NCI-H2227 treated with DMSO at 0.1 percent for 48 hours (cell line): ENCODE measurements at places on chromosomes 3 and 15.
A peak's percentile ranks its signal among the peaks of the same experiment; 100 is the strongest.

DNA sequence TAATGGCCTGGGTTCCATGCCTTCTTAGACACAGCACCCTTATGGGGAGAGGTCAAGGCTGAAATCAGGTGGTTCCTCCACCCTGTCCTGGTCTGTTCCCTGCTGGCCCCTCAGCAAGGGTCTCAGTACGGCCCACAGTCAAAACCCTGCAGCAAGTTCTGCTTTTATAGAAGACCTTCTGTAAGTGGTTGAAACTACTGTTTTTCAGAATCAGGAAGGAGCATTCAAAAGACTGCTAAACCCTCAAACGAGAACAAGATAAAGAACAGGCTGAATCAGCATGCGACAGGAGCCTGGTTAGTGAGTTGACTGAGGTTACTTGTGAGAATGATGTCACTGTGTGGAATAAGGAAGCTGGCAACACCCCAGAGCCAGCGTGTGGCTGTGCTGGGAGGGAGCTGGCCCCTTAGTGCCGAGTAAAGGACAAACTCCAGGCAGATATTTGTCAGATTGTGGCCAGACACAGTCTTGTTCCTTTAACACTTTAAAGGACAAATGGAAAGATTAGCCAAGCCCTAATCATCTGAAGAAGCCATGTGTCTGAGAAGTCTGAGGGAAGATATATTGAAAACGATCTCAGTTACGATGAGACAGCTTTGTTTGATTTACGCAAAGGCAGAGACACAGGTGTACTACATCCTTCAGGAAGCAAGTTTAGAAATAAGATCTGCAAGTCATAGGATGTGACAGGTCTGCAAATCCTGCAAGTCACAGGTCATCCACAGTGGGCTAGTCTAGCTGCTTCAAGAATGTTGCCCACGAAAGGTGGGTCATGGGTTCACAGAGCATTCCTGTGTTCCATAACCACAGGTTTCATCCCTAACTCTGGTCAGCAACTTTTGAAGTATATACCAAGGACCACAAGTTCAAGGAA, 54.0 kb downstream of the B3GNT5 start:
- no peak for DNase-seq

DNA sequence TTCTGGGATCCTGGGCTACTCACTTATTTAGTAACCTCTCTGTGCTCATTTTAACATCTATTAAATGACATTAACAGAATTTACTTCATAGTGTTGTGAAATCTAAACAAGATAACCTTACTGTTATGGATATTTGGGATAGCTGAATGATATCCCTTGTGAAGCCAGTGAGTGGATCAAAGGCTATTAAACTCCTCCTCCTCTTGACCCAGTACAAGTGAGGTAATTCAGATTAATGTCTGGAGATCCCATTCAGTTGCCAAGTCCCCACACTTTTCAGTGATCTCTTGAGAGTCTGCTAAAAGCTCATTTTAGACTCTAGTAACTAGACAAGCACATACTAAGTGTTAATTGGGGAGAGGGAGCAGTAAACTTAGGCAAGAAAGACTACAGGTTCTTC, 2.5 kb upstream of the ANKRD28 start:
- DNase-seq: no peak

DNA sequence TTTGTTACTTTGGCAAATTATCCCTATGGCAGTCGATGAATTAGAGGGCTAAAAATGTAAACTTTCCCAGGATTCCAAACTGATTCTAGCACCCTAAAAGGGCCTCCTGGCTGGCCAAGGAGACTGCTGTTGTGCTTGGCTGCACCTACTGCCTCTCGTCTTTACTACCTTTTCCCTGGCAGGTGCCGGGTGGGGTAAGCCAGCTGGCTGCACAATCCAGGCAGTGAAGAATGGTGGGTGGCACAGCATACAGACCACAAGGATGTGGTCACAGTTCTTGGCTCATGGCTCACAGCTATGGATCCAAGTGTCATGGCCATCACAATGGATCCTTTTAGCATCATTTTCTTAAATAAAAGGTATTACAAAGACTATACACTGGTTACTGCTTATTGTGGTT, 20.7 kb upstream of the SLC25A26 start:
- no peak for DNase-seq

DNA sequence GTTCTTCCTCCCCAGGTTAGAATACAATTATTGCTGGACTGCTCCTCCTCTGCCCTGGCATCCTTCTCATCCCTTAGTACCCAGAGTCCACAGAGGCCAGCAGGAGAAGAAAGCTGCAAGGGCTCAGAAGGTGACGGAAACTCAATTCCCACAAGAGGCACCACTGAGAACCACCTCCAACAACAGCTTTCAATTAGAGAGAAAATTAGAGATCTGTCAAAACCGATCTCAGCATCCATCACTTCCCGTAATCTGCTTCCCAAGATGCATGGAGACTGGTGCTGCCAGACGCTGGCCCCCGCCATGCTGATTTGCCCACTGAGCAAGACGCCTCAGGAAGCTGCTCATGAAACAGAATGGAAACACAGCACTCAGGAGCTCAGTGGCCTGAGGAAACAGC, 135.0 kb upstream of the PRICKLE2 start:
- DNase-seq: peak; percentile 63

DNA sequence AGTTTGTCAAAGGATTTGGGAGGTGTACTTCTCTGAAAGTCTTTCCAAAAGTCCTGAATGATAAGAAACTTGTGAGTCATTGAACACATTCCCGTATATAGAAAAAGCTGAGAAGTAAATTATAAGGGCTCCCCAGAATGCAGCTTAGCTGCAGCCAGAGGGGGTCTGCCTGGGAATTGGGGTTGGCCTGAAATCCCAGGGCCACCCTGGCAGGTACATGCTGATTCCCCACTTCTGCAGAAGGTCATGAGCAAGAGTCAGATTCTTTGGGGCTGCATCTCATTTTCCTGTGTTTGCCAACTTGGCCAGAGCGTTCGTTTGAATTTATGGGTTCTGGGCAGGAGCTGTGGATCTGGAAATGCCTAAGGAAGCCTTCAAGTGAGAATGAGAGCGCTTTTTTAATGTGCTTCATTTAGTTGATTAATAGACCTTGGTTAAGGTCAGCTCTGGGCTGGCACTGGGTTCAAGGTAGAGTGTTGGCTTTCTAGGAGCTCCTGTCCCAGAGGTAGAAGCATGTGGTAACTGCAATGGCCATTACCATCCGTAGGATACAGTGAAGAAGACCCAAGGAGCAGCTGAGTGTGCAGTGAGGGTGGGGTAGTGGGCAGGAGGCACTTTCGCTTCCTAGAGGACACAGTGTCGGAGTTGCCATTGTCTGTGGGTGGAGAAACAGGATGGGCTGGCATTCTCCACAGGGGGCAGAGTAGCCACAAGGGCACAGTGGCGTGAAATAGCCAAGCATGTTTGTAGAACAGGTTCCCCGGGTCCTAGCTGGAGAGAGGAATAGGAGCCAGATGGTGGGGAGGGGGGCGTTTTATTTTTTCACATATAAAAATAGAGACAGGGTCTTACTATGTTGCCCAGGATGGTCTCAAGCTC, 3.2 kb downstream of the SLC6A6 start:
- DNase-seq: no peak

DNA sequence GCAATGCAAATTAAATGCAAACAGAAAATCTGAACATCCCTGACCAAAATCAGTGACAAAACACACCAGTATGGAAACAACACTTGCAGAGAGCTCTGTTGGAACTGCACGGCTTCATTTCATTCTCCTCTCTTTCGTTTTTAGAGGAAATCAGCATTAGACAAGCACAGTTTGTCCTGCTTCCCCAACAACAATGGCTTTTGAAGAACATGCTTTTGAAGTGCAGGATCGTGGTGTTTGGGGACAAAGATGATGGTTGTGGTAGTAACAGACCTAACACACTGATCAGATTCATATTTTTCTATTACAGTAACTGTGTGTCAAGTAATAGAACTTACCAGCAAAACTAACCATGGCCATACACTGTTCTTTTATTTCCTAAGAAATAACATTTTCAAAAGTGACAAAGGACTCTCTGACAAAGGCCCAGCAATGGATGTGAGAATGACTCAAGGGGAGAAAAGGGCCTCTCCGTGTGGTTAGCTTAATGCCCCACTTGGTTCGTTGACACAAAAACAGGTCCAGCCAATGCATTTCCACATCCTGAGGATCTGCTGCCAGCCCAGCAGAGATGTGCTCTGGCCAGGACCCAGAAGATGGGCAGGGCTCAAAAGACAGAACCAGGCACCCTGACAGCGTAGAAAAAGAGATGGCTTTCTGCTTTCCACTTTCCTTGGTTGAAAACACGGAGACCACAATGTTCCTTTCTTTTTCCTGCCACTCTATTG, 84.1 kb downstream of the CCNL1 start:
- DNase-seq: no peak

DNA sequence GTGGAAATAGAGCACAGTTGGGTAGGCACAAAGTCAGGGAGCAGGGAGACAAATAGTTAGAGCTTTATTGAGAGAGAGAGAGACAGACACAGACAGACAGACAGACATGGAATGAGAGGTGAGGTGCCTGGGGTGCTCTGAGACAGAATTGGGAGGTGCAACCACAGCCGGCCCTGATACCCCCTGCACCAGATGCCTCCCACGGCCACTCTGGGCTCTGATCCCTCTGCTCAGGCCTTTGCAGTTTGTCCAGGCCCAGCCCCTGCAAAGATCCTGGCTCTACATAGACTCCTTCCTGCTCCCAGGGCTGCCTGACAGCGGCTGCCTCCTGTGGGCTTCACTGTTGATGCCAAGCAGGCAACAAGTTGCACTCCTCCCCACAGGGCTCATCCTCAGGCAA, 283.8 kb downstream of the GABRG3 start:
- no peak for DNase-seq

DNA sequence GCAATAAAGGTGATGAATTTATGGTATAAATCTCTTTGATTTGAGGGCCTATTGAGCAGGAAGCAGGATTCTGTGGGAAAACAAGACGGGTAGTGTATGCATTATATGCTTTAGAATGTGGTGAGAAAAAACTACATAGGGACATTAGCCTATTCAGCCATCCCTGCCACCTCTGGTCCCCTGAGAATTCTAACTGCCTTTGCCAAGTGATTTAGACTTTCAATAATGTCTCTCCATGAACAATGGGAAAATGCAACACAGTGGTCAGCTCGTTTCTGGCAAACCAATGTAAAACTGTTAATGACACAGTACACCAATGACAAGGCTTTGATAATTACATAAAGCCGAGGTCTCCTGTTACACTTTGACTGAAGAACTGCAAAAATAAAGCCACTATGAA, 314.7 kb upstream of the CNTN4 start:
- DNase-seq: no peak

GRCh38 chr3:168591587-168591986, 495.9 kb upstream of the GOLIM4 start:
- peak; percentile 39 for DNase-seq

GRCh38 chr3:133573054-133573628, 345 bp upstream of the CDV3 start:
- no peak for DNase-seq

- no peak for DNase-seq
Observed at GRCh38 chr3:189714991-189715961, 84.1 kb downstream of the TP63 start.

DNA sequence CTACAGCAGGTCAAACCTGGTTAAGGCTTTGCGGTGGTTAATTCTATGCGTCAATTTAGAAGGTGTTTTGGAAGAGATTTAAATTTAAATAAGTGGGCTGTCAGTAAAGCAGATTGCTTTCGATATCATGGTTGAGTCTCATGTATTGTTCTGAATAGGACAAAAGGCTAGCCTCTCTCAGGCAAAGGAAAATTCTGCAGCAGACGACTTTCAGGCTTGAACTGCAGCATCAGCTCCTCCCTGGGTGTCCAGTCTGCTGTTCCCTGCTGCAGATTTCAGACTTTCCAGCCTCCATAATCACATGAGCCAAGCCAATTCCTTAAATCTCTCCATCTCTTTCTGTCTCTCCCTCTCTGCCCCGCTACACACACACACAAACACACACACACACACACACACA, 143.2 kb downstream of the TUSC7 start:
- DNase-seq: no peak

DNA sequence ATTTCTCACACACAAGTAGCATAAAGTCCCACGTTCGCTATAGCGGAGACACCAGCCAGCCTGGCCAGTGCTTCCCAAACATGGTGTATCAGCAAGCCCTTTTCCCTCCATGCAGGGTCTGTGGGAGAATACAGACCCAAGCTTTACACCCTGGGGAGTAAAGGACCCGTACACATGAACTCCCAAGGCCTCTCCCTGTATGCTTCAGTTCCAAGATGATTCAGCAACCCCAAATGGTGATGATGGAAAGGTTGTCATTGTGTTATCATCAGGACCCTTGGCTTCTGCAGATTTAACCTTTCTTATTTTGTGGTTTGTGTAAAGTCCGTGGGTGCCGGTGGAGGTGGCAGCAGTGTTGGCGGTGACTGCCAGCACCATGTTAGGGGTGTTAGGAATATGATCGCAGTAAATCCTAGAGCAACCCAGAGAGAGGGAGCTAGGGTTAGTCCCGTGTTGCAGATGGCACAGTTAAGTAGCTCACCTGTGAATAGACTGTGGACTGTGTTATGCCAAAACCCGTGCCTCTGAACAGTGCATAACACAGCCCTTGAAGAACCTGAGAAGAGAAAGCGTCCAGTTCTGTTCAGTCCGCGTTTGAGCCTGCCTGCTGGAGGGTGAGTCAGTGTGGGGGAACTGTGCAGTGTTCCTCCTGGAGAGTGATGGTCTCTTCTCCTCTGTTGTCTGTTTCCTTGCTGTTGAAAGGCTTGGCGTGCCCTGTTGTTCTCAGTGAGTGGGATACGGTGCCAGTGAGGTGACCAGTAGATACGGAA, 174.3 kb downstream of the APBA2 start:
- no peak for DNase-seq

- DNase-seq: no peak
Observed at GRCh38 chr3:107986505-107986904, 104.3 kb downstream of the CD47 start.

DNA sequence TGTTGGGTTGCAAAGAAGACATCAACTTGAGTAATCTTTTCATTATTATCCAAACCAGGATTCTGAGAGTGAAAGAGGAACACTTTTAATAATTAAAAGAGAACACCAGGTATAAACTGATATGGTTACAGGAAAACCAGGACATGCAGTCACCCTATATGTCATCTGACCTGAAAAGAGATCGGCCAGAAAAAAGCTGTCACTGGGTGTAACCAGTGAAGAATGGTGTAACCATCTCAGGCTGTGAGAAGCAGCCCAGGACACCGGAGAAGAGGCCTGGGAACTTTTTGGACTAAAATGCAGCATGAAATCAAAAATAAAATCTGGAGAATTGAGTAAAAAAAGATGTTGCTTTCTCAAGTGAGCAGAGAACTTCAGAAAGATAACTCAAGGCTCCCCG, 10.1 kb upstream of the CCDC80 start:
- no peak for DNase-seq

DNA sequence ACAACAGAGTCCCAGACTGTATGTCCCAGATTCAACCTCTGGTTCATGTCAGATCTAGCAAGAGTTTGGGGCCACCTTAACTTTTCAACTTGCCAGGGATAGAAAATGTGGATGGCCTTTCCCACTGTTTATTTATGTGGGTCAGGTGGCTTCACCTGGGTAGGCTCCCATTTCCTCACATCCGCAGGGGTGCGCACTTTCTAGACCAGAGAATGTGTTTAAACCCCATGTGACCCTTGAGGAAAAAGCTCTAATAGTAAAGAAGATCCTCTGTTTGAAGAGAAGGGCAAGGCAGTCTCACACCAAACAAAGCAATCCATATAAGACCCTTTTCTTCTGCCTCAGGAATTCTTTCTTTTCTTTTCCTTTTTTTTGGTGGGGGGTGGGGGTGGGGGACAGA, 167.2 kb upstream of the TSC22D2 start:
- DNase-seq: no peak
